Activated CD4-positive, alpha-beta T cell treated with anti-CD3 and anti-CD28 coated beads for 36 hours (primary cell): ENCODE measurements at places on chromosomes 2 and 18. TPM values are rescaled to one million over a fixed set of nuclear protein-coding genes. Genes with fewer than 3 reads are reported as not detected.

- no peak for DNase-seq
- no peaks in the 10 kb centered on the region for H3K36me3 ChIP-seq
- H3K4me1 ChIP-seq, result no peaks in the 10 kb centered on the region
- peaks cover 16% of the 10 kb centered on the region for H3K27me3 ChIP-seq
- H3K27ac ChIP-seq, result no peak overlapping the region
Observed at GRCh38 chr2:46806526-46806925, 109.1 kb downstream of the MCFD2 start.

- H3K4me3 ChIP-seq, result no peak overlapping the region
- no peaks in the 10 kb centered on the region for H3K4me1 ChIP-seq
- H3K27ac ChIP-seq, result no peak overlapping the region
- H3K36me3 ChIP-seq, result no peaks in the 10 kb centered on the region
- no peak for DNase-seq
Observed at GRCh38 chr2:18304849-18305248, 255.6 kb downstream of the RDH14 start.

STRADB gene
- 20.5 TPM for total RNA-seq

CNDP1 gene
- total RNA-seq, result not detected
